A673 (cell line): ENCODE measurements at places on chromosomes 12 and 14. TPM values are rescaled to one million over a fixed set of nuclear protein-coding genes. Genes with fewer than 3 reads are reported as not detected.

NINJ2 gene
- 0.42 TPM in 1 of 2 replicates, not detected in the other for total RNA-seq

VWF gene
- not detected in 2 replicates for total RNA-seq

INTS13 gene
- total RNA-seq = 39.9 and 51.0 TPM in 2 replicates

DNA sequence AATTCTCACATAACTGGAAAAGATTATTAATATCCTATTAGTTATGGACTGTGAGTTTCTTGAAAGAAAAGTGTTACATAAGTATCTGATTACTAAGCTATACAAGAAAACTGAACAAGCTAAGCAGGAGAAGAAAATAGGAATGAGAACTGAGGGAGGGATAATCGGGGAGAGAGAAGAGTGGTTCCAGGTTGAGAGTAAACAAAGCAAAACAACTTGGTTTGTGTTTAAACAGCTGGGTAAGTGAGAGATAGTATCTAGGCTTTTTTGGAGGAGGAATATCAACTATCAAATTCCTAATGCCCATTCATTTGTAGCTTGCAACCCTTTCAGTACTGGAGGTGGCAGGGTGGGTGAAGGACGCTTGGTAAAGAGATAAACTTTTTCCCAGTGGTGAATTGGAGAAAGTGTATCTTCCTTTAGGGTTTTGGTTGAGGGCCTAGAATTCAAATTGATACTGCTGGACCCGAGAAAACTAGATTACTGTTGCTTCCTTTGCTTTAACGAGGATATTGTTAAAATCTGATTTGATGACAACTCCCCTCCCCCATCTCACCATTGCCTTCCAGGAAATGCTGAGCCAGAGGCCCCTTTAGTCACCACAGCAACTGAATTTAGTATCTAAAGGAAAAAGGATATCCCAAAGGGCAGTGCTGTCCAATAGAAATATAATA is 2.0 kb upstream of the SLC2A3 start:
- DNase-seq = peak; percentile 67

GRCh38 chr14:24256960-24257359 is 6.0 kb downstream of the TGM1 start:
- no peak for DNase-seq

- no peak for DNase-seq
Observed at GRCh38 chr14:105979446-105979845, 453.1 kb downstream of the TMEM121 start.

GRCh38 chr14:54465654-54466053 is 23.1 kb downstream of the GMFB start:
- no peak for DNase-seq

GRCh38 chr12:27426743-27427487 is 19.6 kb upstream of the SMCO2 start:
- DNase-seq = no peak

GRCh38 chr12:123041811-123042655 is 61.6 kb downstream of the ARL6IP4 start:
- DNase-seq = no peak

GRCh38 chr12:4141348-4142270 is 132.0 kb upstream of the CCND2 start:
- DNase-seq = no peak

DNA sequence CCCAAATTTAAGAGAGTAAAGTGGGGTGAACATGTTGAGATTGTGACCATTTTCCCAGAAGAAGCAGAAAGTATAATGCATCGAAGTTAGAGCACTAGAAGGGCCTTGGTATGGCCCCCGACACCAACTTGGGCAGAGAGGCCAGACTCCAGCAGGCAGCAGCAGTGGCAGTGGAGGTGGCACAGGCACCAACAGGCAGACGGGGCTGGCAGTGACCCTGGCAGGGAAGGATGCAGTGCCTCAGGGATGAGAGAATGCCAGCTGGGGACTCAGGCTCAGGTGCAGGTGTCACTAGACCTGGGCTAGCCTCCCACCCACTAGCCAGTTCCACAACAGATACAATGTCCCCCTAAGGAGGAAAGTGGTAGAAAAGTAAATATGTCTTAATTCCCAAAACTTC is 27.7 kb upstream of the AMIGO2 start:
- DNase-seq = no peak
